ENCODE measurements at places on chromosomes 7 and 10.

GRCh38 chr7:132078891-132079735 lies 497.2 kb downstream of the PLXNA4 start:
- no peak for DNase-seq

DNA sequence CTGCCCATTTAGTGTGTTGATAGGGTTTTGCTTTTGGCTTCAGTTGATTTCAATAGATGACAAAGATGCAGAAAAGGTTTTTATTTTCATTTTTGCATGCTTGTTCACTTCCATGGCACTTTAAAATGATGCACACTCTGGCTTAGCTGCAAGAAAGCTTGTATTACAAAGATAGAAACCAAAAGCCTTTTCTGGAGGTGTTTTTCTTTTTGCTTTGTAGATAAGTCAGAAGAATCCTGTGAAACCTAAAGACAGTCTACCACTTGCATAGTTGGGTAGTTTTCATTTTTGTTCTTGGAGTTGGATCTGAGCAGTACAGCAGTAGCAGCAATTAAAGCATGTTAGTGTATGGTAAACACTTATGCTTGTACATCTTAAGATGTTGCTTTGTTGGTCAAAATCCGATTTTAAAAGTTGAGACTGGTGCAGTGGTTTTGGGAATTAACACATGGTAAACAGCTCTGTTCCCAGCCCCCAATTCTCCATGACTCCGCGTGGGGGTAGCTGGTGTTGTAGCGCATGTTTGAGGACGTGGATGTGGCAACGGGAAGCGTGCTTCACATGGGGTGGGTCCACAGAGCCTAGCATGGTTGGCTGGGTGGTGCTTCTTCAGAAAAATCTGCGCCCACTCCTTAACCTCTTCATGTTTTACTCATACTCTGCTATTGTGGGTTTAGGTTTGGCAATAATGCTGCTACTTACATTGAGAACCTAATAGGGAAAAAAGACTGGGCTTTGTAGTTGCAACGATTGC lies 19.8 kb downstream of the CCNY start:
- no peak for DNase-seq

- no peak for DNase-seq
Measured at GRCh38 chr10:11204351-11204942, 186.8 kb downstream of the CELF2 start.

GRCh38 chr7:25029075-25029474 lies 49.1 kb upstream of the OSBPL3 start:
- no peak for DNase-seq
